ENCODE measurements at places on chromosomes 4 and X.

DNA sequence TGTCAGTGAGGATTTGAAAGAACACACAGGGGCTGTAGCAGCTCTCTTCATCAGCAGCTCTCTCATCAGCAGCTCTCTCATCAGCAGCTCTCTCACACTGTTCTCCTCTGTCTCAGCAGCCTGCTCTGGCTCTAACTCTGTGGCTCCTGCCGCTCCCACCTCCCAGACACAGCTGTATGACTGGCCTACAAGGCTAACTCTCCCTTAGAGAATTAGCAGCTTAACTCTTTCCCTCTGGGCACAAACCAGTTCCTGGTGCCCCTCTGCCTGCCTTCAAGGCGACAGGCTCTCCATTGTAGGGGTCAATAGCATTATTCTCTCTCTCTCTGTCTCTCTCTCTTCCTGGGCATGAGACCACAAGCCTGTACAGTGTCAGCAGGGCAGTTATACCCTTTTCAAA, 385.6 kb upstream of the PCDH10 start:
- DNase-seq, result no peak

- no peak for DNase-seq
Measured at GRCh38 chrX:31508338-31508737, 436.5 kb upstream of the FTHL17 start.

GRCh38 chr4:55931043-55931442, 17.7 kb upstream of the CEP135 start:
- no peak for DNase-seq

- no peak for DNase-seq
Measured at GRCh38 chrX:139759637-139760036, 51.7 kb upstream of the MCF2 start.

DNA sequence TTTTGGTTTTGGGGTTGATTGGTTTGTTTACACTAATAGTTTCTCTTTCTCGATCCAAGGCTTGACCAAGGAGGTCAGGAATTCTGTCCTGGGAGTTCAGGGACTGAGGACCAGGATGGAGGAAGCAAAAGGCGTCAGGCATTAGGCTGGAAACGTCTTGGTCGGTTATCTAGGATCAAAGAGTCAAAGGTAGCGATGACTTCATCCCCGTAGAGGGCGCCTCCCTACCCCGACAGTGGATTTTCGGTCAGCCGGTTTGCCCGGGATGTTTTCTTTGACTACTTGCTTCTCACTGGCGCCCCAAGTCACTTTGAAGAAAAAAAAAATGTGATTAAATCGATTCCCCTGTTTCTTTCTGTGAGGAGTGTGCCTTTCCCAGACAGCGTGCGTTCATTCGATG, 980 bp upstream of the FHDC1 start:
- peak; percentile 63 for DNase-seq

All from WTC11 (cell line).